ENCODE measurements at places on chromosomes 11 and 22.

GRCh38 chr11:66136752-66137123, 66.7 kb downstream of the PACS1 start:
- DNase-seq = no peak

DNA sequence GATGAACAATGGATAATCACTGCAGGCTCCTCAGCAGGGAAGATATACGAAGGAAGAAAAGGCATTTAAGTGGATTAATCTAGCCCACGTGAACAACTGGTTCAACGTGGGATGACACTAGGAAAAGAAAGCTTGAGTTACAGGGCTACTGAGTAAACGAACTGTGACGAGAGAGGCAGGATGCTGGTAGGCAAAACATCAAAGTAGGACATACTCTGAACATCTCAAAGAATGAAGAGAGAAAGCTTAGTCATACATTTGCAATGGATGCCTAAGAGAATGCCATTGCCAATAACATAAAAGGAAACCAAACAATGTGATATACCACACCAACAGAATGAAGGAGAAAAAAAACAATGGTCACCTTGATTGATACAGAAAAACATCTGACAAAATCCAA, 12.9 kb downstream of the USP28 start:
- no peak for DNase-seq

- no peak for DNase-seq
Observed at GRCh38 chr11:85694385-85694980, 8.5 kb upstream of the CCDC89 start.

- no peak for DNase-seq
Observed at GRCh38 chr11:47854667-47855066, 6.5 kb upstream of the NUP160 start.

GRCh38 chr11:38582756-38583155, 1984.7 kb upstream of the RAG2 start:
- DNase-seq = no peak

GRCh38 chr11:118068206-118068944, 8.5 kb upstream of the TMPRSS4 start:
- no peak for DNase-seq

GRCh38 chr11:46006418-46007070, 84.1 kb downstream of the LARGE2 start:
- no peak for DNase-seq

DNA sequence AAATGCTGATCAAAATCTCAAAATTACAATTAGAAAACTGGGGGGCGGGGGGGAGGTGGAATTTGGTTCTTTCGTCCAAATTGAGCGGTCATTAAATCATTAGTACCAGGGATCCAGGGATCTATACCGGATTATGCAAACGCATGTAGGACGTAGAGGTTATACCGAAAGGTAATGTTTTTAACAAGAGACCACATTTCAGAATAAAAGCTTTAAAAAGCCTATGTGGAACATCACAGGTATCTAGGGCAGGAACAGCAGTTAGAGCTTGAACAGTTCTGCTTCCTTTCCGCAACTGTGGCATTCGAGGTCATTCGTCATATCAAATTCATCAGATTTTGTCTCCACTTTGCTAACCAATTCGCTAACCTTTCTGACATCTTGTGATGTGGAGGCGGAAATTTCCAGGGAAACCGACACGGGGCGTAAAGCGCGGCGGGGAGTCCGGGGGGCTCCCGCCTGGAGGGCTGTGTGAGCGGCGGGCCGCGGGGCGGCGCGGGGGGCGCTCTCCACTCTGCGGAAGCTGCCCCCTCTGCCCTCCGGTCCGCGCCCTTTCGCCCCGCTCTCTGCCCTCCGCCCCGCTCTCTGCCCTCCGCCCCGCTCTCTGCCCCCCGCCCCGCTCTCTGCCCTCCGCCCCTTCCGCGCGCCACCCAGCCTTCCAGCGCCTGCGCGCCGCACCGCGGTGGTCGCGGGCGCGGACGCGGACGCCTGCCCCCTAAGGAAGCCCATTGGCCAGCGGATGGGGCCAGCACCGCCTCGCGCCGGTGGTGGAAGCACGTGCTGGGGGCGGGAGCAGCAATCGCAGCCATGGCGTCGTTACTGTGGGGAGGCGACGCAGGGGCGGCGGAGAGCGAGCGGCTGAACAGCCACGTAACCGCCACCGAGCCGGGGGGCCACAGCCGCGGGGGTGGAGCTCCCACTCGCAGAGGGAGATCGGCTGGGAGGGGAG, at the start of gene DDX25:
Gene DDX25, plus strand, starts transcription at position 798 of the 949 bp plus-strand sequence. Its CDS starts 10 bp downstream, at position 808.
- DNase-seq = no peak

- DNase-seq = no peak
Observed at GRCh38 chr11:111269146-111269868, 23.8 kb downstream of the POU2AF2 start.

- DNase-seq = no peak
Observed at GRCh38 chr11:64517992-64518391, 73.0 kb upstream of the SLC22A12 start.

DNA sequence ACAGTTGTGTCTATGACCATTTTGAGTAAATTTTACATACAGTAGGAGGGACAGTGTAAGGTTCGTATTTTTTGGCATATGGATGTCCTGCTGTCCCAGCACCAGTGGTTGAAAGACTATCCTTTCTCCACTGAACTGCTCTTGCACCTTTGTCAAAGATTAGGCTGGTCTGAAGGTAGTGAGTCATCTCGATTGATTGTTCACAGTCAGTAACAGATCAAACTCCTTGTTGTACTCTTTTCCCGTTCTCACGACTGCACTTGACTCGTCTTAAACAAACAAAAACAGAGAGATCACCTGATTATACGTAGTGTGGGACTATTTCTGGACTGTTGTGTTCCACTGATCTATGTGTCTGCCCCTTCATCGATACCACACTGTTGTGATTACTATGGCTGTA, 77.1 kb downstream of the DGCR2 start:
- no peak for DNase-seq

- no peak for DNase-seq
Observed at GRCh38 chr11:133306019-133306418, 226.3 kb downstream of the OPCML start.

GRCh38 chr11:6604081-6604626, 580 bp downstream of the ILK start:
- DNase-seq = no peak

- DNase-seq = no peak
Observed at GRCh38 chr11:10319702-10320558, 15.1 kb downstream of the ADM start.

- DNase-seq = no peak
Observed at GRCh38 chr11:123181075-123181474, 14.0 kb downstream of the CLMP start.

DNA sequence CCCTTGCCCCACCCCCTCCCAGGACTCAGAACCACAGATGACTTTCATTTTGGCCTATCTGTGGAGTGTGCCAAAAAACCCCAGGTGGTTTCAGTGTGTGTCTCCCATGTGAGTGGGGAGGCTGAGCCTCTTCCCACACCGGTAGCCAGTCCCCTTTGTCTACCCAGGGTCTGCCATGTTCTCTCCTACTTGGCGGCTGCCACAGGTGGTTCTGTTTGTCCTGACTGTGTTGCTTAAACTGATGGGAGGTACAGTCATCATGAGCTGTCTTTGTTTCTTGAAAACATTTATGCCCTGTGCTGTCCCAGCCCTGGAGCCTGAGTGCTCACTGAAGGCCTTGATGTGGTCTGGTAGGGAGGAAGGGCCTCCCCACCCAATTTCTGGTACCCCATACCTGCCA, 39.7 kb upstream of the SUSD2 start:
- no peak for DNase-seq

GRCh38 chr11:876545-876944, 33.9 kb downstream of the TSPAN4 start:
- no peak for DNase-seq

GRCh38 chr22:48021991-48022401, 1259.5 kb downstream of the TBC1D22A start:
- no peak for DNase-seq

DNA sequence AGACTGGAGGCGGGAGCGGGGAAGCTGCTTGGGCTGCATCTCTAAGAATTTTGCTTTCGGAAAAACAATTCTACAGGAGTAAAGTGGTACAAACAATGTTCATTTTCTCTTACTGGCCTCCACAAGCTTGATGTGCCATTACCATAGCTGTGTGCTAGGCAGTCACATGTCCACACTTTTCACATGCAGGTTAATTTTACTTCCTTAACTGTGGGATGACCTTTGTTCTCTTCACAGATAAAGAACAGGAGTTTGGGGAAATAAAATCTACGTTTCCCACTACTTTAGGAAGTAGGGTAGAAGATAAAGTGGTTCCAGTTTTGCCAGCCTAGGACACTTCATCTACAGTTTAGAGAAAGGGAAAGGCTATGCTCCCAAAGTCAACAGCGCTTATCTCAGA, 327.2 kb upstream of the NARS2 start:
- DNase-seq = no peak
